ENCODE measurements at places on chromosomes 2 and 18.
A peak's percentile ranks its signal among the peaks of the same experiment; 100 is the strongest.

- DNase-seq = no peak
These were observed 443.9 kb downstream of the PID1 start for GRCh38 chr2:228827056-228827700.

DNA sequence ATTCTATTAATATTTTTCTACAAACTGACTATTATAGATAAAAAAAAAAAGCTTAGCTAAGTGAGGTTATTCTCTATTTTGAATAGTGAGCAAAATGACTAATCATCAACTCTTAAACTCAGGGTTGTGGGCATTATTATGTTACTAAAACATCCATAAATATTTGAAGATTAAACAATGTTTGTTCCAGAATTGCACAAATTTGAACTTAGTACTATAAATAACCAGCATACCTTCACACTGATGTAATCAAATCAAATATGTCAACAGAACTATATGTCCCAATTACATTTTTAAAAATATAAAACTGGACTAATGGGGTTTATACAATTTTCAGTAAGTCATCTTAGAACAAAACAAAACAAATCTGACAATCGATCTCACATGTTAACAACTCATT is 800.9 kb downstream of the LRP1B start:
- no peak for DNase-seq

DNA sequence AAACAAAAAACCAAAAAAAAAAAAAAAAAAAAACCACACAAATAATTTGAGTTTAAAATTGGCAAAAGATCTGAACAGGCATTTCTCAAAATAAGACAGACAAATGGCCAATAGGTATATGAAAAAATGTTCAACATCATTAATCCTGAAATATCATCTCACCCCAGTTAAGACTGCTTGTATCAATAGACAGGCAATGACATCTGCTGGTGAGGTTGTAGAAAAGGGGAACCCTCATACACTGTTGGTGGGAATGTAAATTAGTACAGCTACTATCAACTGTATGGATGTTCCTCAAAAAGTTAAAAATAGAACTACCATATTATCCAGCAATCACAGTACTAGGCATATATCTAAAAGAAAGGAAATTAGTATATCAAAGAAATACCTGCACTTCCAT is 523.1 kb downstream of the XIRP2 start:
- DNase-seq = no peak

- DNase-seq = no peak
These were observed 11.0 kb downstream of the CPSF3 start for GRCh38 chr2:9434489-9434888.

- DNase-seq = no peak
These were observed 200.5 kb upstream of the RND3 start for GRCh38 chr2:150688016-150688415.

DNA sequence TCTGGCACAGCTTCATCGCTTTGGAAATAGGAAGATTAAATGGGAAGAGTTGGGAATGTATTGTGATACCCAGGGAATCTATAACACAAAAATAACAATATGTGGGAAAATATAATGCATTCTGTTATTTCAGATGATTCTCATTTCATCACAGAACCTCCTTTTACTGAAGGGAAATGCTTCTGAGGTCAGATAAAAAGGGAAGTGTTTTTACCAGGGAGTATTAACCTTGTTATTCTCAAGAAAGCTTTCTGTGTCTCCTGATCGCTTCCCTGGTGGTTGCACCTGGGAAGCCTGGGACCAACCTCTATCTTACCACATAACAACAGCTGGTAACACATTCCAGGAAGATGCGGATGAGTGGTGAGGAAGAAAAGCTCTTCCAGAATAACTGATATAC is 47.2 kb downstream of the SCG2 start:
- no peak for DNase-seq

DNA sequence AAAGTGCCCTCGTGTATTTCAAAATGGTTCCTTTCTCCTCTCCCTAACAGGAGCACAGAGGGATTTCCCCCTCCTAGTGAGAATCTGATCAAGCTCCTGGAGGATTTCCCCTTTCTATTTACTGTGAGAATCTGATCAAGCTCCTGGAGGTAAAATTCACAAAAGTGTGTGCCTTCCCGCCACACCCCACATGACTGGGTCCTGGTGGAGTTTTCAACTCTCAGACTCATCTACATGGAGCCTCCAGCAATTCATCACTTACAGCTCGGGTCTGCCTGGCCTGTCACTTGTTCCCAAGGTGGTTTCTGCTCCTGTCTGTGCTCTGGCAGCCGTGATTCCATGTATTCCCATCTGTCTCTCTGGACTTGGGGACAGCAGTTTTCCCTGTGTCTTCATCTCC is 590.7 kb downstream of the FBXO15 start:
- no peak for DNase-seq

DNA sequence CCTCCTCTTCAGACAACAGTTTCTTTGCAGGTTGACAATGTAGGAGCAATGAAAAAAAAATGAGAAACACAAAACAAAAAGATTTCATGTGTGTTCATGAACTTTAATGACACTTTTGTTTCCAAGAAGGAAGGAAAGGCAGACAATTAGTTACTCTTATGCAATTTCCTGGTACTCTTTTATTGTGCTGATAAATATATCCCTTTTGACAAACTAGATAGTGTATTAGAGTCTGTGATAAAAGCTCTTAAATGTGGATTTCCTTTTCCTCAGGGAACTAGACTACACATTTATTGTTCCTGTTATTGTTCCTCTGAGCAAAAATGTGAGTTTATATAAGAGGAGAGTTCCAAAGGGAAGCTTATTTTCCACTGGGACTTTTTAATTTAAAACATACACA is 188.7 kb upstream of the NRXN1 start:
- no peak for DNase-seq

- DNase-seq = no peak
These were observed 12.4 kb upstream of the CHRNA1 start for GRCh38 chr2:174776675-174777074.

DNA sequence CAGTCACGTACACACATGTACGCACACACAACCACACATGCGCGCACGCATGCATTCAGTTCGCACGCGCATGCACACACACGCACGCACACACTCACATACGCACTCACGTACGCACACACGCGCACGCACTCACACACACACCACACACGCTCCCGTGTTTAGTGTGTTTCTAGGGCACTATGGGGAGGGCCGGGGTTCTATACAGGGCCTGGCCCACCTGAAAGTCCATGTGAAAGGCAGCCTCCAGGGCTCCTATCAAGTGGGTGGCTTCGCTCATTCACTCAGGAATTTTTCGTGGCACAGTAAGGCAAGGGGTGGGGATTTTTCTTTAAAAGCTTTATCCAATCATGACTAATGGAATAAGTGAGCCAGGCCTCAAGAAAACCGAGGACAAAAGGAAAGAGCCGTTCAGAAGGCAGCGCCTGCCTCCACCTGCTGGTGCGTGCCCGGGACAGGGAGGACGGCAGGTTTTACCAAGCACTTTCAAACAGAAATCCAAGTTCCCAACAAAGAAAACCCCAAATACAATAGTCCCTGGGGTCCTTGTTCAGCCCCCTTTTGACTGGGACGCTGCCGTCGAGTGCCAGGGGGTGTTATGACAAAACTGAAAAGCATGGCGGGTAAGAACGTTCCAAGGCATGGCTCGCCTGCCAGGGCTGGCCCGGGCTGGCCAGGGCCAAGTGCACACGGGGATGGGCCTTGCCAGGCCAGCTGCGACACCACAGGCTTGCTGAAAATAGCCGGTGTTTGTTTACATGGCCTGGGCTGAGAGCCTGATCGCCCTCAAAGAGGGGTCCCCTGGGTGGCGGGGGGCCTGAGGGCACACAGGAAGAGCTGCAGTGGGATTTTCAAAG is 110.0 kb downstream of the HDAC4 start:
- no peak for DNase-seq

DNA sequence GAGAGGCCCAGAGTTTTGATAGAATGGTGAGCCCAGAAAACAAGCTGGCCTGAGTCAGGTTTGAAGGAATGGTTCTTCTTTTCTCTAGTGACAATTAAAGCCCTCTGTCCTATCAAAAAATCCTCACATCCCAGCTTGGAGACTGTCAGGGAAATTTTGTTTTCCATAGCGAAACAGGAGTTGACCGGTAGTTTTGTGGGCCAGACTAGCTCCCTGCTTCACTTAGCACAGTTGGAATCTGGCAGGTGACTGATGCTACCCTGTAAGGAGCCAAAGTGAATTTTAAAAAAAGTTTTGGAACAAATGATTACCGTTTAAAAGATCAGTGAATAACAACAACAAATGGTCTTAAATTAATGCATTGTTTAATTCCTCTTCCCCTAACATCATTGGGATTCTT is 6.7 kb downstream of the NAB1 start:
- DNase-seq = no peak

DNA sequence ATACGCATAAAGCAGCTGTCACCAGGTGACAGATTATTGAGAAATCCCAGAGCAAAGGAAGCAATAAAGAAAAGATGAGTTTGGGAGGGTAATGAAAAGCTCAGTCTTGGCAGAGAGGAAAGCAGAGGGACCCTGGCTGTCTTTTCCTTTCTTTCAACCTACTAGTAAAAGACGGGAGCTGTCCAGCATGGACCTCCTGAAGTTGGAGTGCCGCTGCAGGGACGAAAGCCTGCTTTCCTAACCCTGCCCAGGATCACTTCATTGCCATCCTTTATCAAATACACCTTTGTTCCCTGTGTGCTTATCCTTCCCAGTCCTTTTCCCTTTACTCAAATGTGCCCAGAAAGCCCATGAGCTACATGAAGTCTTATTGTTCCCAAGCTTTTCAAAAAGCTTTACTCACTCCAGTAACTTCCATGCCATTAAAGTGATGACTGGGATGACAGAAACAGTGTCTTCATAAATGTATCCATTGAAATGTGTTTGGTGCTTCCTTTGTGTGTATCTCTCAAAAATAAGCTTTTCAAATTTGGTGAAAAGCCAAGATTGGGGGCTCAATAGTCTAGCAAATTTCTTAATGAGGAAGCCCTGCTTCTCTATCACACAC is 3.7 kb upstream of the SPR start:
- no peak for DNase-seq

GRCh38 chr2:75018162-75018561 is 59.7 kb downstream of the POLE4 start:
- DNase-seq = no peak

DNA sequence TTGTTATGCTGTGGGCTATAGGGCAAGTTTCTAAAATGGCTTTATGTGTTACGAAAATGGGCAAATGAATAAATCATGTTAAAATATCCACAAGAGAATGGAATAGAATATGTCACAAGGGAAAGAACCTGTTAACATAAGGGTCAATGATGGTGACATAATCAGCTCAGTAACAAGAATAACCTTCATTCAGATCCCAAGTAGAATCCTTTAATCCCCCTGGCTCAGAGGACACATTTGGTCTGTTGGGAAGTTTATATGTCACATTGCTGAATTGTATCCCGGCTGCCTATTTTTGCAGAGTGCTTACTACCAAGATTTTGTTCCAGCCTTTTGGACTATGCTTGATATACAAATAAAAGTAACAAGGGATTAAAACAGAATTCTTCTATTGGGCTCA is 13.1 kb upstream of the LGALSL start:
- DNase-seq = no peak

GRCh38 chr2:191901031-191901430 is 54.1 kb upstream of the CAVIN2 start:
- DNase-seq = no peak

DNA sequence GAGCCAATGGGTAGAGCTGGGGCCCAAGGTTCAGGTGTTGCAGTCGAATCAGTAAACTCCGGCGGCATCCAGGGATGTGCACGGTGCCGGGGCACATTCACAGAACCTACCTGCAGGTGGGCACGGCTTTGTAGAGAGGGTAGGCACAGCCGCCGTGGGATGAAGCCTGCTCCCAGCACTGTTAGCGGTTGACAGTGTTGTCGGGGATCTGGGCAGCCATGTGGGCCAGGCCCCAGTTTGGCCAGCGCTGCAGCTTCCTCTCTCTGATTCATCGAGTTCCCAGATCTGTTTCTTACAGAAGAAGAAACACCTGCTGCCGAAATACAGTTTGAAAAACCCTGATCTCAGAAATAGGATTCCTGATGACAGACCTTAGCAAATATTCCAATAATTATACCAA is 274.8 kb downstream of the AGAP1 start:
- DNase-seq = no peak

DNA sequence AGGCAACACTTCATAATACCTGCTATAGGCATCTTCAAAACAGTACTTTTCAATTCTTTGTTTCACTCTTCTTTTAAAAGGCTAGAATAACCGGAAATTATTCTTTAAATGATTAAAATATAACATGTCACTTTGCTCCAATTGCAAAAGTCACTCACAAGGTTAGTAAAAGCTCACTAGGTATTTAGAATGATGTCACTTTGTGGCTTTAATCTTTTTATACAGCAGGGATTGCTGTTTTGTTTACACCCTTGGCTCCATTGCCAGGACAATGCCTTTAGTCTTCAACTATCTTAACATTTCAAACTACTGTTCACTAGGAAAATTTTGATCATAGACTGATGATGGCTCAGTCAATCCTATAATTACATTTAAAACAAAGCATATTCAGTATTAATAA is 157.1 kb downstream of the BAZ2B start:
- no peak for DNase-seq

GRCh38 chr2:1968209-1968987 is 224.1 kb upstream of the PXDN start:
- no peak for DNase-seq

- no peak for DNase-seq
These were observed 147.6 kb downstream of the CCBE1 start for GRCh38 chr18:59549503-59550173.

DNA sequence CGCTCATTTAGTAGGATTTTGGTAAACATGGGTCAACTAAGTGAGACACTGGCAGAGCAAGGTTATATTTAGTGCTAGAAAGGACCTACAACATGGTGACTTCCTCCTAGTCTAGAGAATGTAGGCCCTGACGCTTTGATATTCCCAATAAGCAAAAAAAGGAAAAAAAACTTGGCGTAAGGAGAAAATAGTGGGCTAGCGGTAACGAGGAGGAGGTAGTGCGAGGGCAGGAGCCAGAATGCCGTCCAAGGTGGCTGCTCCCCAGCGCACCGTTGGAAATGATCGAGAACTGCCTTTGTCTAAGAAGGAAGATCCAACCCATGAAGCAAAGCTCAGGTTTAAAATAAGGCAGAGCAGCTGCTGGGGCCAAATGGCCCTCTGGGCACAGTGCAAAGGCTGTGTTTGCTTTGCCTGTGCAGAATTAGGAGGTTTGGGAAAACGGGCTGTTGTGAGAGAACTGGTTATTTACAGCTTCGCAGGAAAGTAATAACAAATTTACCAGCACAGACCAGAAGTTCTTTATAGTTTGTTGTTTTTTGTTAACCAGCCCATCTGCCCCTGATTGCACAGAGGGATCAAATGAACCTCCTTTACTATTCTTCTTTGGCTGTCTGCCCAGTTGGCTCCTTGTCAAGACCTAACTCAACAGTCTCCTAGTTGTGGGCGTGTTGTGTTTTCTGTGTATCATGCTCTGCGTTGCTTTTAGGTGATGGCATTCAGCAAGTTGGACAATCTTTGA is 86.6 kb downstream of the ITGB1BP1 start:
- DNase-seq = peak; percentile 82

DNA sequence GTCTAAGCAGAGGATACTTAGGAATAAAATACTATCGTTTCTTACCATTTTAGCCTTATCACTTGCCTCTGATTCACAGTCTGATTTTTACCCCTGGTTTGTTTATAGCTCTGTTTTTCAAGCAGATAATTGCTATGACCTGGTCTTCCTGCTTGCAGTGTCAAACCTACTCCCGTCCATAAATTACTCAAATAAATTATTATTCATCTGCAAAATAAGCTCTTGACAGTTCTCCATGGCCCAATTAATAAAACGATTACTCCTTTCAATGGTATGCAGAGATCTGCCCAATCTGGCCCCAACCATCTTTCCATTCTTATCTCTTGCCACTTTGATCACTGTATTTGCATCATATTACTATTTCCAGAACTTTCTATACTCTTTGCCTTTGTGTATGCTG is 354.0 kb downstream of the CCDC85A start:
- no peak for DNase-seq
